ENCODE measurements at places on chromosomes 3 and 15.

DNA sequence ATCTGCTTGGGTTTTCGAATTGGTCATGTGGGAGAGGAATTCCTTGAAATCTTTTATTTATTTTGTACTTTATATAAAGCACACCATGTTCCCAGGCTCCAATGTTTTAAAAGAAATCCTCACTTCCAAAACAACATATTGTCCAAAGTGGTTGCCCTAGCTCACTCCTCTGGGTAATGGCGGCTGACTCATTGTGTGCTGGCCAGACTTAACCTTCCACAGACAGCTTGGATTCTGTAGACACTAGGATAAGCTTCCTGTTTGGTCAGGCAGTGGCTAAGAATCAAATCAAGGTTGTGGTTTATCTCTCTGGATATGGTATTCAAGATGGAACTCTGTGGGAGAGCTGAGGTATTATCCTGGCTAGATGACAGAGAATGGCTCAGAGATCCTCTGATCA, 55.8 kb upstream of the FAM98B start:
- DNase-seq = peak; percentile 97

- no peak for DNase-seq
Observed at GRCh38 chr3:170532573-170532972, 53.3 kb downstream of the SLC7A14 start.

- no peak for DNase-seq
Observed at GRCh38 chr3:50299929-50300680, 900 bp upstream of the HYAL3 start.

- no peak for DNase-seq
Observed at GRCh38 chr3:188417271-188417696, 263.3 kb downstream of the LPP start.

DNA sequence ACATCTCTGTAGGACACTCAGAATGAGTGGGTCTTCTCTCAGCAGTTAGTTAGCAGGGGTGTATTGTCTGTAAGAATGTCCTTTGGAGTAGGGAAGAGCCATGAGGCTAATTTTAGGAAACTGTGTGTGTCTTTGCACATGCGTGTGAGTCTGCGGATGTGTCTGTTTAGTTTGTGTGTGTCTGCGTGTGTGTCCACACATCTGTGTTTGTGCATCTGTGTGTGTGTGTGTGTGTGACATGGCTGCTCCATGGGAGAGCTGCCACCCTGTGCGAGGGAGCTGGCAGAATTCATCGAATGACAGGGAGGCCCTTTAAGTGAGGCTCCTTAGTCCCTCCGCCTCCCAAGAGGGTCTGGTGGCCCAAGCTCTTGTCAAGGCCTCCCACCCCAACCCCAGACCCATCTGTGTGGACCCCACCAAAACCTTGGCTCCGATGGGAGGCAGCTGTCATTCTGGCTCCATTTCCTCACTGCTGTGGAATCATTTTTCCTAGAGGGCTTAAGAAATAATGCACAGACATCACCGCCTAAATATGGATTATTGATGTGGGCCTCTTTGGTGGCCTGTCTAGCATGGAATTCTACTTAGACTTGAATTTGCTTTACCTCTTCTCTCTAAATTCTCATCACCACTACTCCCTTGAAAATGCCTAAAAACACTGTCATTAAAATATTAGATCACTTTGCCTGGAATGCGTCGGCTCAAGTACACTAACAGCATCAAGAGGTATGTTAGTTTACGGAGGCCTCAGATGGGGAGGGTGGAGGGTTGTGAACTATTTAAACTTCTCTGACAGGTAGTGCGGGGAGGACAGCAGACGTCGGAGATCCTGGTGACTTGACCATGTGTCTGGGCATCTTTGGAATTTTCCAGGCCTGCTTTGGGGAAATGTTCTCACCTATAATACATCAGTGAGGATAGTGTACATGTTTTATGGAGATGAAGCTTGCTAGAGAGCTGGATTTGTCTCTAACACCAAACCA, 9.4 kb downstream of the ESYT3 start:
- no peak for DNase-seq

All from HS-5 (cell line).